Activated CD8-positive, alpha-beta memory T cell treated with anti-CD3 and anti-CD28 coated beads, Interleukin-2, amount 10 ng/mL, durations not matched to agents 7 days and 5 days (primary cell): ENCODE measurements at places on chromosomes 2 and 18. TPM values are rescaled to one million over a fixed set of nuclear protein-coding genes. Genes with fewer than 3 reads are reported as not detected.

- peaks cover 49% of the 10 kb centered on the region for H3K27me3 ChIP-seq
- no peak overlapping the region for H3K27ac ChIP-seq
- H3K4me3 ChIP-seq, result no peak overlapping the region
- no peaks in the 10 kb centered on the region for H3K36me3 ChIP-seq
- no peak for DNase-seq
These were observed 56.2 kb downstream of the CAVIN2 start for GRCh38 chr2:191790737-191791136.

- H3K4me1 ChIP-seq, result no peaks in the 10 kb centered on the region
- no peak for DNase-seq
- H3K27me3 ChIP-seq, result no peaks in the 10 kb centered on the region
- no peak overlapping the region for H3K27ac ChIP-seq
- H3K36me3 ChIP-seq, result no peaks in the 10 kb centered on the region
These were observed 631.8 kb upstream of the RAB6C start for GRCh38 chr2:129347486-129348217.

DNA sequence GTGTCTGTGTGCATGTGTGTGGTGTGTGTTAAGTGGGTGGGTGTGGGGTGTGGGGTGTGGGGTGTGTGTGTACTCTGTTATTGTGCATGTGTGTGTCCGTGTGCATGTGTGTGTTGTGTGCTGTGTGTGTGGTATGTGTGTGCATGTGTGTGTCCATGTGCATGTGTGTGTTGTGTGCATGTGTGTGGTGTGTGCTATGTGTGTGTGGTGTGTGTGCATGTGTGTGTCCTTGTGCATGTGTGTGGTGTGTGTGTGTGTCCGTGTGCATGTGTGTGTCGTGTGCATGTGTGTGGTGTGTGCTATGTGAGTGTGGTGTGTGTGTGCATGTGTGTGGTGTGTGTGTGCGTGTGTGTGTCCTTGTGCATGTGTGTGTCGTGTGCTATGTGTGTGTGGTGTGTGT is 6.9 kb upstream of the OTOS start:
- no peaks in the 10 kb centered on the region for H3K36me3 ChIP-seq
- DNase-seq, result no peak
- peaks cover 3% of the 10 kb centered on the region for H3K27me3 ChIP-seq
- no peak overlapping the region for H3K27ac ChIP-seq

GRCh38 chr2:33210626-33211025 is 263.9 kb downstream of the LTBP1 start:
- H3K4me1 ChIP-seq, result no peaks in the 10 kb centered on the region
- H3K27ac ChIP-seq, result no peak overlapping the region
- peaks cover 13% of the 10 kb centered on the region for H3K27me3 ChIP-seq
- H3K36me3 ChIP-seq, result no peaks in the 10 kb centered on the region
- DNase-seq, result no peak

GRCh38 chr18:59686260-59686659 is 11.0 kb downstream of the CCBE1 start:
- no peaks in the 10 kb centered on the region for H3K4me1 ChIP-seq
- H3K4me3 ChIP-seq, result no peak overlapping the region
- H3K27me3 ChIP-seq, result peaks cover 35% of the 10 kb centered on the region
- no peak for DNase-seq

DNA sequence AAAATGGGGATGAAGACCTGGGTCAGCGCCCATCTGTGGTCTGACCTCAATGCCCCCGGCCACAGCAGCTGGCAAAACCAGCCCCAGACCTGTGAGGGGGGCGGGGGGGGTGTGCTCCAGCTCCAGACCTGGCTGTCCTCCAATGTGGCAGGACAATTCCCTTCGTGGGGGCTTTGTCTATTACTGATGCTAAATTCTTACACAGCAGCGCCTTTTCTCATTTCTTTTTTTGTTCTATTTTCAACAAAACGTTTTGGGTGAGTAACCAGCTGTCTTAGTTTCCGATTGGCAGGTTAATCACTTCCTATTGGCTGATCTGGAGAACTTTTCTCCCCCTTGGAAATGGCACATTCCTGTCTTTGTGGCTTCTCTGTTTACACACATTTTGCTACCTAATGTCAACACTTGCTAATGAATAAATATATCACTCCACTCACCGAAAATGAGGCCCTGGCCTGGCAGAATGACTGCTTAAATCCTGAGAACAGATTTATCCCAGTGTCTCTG is 4.4 kb downstream of the SMAD7 start:
- H3K27me3 ChIP-seq, result no peaks in the 10 kb centered on the region
- no peak for DNase-seq
- H3K4me1 ChIP-seq, result peaks cover 69% of the 10 kb centered on the region
- H3K4me3 ChIP-seq, result no peak overlapping the region
- H3K27ac ChIP-seq, result no peak overlapping the region
- peaks cover 64% of the 10 kb centered on the region for H3K36me3 ChIP-seq

DNA sequence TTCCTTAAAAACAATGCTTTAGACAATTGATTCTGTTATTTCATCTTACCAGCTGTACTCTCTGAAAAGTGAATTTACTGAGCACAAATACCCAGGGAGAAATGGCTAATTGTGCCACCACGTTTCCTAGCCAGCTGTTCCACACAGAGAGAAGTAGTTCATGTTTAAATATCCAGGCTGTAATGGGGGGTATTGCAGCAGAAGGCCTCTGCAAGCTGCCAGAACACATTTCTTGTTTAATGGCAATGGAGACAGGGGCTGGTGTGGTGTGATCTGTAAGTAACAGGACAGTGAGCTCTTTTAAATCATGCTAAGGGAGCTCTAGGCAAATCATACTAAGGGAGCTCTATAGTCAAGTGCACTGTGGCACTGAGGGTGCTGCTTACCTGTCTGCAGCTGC is 809.2 kb downstream of the CNTNAP5 start:
- no peak for DNase-seq
- H3K4me3 ChIP-seq, result no peak overlapping the region
- no peaks in the 10 kb centered on the region for H3K4me1 ChIP-seq
- H3K27ac ChIP-seq, result no peak overlapping the region

GRCh38 chr18:6627645-6628044 is 101.9 kb upstream of the ARHGAP28 start:
- H3K4me3 ChIP-seq, result no peak overlapping the region
- no peaks in the 10 kb centered on the region for H3K36me3 ChIP-seq
- no peaks in the 10 kb centered on the region for H3K4me1 ChIP-seq
- no peak for DNase-seq
- no peak overlapping the region for H3K27ac ChIP-seq
- H3K27me3 ChIP-seq, result no peaks in the 10 kb centered on the region

DNA sequence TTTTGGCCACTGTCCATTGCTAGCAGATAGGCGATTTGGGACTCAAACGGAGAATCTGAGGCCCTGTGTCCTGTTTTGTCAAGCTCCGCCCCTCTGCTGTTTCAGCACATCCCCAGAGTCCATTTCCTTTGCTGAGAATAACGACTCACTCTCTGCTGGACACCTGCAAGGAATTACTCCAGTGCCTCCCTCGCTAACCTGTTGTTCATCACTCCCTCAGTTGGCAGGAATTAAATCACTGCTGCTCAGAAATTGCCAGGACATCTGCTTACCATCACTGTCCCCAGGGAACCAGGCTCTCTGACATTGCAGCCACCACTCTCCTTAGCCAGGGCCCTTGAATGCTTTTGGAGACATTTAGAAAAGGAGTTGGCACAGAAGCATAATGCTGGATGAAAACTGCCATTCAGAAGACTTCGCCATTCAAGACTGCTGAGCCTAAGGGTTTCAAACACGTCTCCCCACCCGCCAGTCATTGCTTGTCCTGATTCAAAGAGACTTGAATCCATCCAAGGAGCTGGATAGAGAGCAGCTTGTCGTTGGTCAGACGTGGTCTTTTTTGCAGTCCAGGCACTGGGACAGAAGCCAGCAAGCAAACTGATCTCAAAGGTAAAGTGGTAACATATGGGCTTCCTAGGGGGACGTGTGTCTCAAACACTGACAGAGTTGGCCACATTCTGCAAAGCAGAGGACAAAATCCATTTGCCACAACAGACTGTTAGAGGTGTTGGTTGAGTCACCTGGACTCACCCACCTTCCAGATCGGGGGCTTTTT is 155.3 kb downstream of the UXS1 start:
- no peaks in the 10 kb centered on the region for H3K36me3 ChIP-seq
- H3K27ac ChIP-seq, result no peak overlapping the region
- DNase-seq, result no peak

SERPINB5 gene
- total RNA-seq, result not detected

UGT1A7 gene
- not detected for total RNA-seq

AQP12A gene
- not detected for total RNA-seq

METTL4 gene
- total RNA-seq, result 25.3 TPM
